ENCODE measurements at places on chromosomes 12 and 14.

DNA sequence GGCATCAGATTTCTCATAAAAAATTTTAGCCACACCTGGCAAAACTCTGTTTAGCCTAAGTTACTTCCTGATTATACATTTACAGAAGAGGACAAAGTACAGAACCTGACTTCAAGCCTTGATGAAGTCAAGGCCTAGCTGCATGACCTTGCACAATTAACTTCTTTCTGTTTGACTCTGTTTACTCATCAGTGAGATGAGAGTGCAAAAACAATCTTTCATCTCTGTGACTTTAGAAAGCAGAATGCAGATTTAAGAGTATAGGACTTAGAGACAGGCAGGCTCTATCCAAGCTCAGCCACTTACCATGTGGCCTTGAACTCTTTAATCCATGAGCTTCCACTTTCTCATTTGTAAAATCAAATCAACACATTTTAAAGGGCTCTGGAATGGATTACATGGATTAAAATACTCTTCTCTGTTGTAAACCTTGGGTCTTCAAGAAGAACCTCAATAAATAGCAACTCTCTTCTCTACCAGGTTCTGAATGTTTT is 1178.9 kb downstream of the FLRT2 start:
- no peak for DNase-seq

- DNase-seq: no peak
Measured at GRCh38 chr12:55515696-55516095, 23.5 kb downstream of the OR6C68 start.

- DNase-seq: no peak
Measured at GRCh38 chr12:63495974-63496373, 172.3 kb downstream of the DPY19L2 start.

DNA sequence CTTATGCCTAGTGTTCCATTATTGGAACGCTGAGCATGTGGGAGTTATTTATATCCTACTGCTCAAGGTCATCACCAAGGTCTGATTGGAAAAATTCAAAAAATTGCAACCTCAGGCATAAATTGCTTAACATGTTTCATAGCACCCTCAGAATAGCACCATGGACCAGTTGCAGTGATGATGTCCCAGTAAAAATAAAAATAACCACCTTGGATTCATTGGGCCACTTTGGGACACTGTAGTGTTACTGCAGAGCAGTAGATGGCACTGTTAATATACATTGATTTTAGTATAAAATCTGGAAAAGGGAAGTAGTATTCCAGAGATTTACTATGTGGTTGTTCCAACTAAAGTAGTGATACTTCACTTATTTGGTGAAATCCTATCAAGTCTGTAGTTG is 31.0 kb upstream of the PTCSC3 start:
- no peak for DNase-seq

DNA sequence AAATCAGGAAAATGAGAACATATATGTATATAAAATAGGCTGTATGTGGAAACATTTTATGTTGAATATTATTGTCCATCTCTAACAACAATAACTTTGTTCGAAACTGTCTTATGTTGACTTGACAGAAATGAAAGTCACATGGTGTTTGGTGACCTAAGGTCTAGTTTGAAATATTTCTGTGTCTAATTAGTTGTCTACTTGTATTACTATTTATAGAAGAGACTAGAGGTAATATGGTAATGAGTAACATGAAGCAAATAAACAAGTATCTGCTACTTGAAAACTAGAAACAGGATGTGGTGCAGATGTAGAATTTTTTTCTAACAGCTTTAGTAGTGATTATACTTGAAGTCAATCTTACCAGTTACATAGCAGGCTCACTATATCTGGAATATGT is 3.9 kb downstream of the GPHN start:
- no peak for DNase-seq

GRCh38 chr12:66036317-66036716 is 94.2 kb downstream of the LLPH start:
- DNase-seq: no peak

GRCh38 chr14:75928690-75929181 is 53.1 kb downstream of the TGFB3 start:
- DNase-seq: no peak

DNA sequence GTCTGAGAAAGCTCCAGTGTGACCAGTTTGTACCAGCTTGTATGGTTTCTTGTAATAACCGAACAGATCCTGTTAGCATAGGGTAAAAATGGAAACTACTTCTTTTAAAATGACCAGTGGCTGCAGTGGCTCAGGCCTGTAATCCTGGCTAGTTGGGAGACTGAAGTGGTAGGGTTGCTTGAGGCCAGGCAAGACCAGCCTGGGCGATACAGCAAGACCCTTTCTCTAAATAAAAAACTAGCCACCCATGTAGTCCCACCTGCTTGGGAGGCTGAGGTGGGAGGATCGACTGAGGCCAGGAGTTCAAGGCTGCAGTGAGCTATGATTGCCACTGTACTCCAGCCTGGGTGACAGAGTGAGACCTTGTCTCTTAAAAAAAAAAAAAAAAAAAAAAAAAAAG is 7.3 kb downstream of the PSEN1 start:
- no peak for DNase-seq

DNA sequence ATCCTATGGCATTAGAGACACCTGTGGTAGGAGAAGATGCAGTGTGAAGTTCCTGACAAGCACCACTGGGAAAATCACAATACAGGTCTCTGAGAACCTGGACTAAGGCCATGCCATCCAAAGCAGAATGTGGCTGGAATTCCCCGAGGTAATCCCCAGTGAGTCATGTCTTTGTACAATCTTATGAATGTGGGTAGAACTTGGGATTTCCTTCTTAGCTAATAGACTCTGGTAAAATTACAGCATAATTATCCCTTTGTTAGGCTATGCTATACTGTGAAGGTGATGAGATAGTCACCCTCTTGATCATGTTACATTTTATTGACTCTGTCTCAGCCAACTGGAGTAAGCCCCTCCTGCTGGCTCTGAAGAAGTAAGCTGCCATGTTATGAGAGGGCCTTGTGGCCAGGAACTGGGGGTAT is 224.3 kb upstream of the DCN start:
- no peak for DNase-seq

- no peak for DNase-seq
Measured at GRCh38 chr12:34604631-34605509, 582.6 kb downstream of the ALG10 start.

- no peak for DNase-seq
Measured at GRCh38 chr12:30021051-30021833, 237.5 kb upstream of the TMTC1 start.

- no peak for DNase-seq
Measured at GRCh38 chr12:128008341-128008740, 258.6 kb upstream of the TMEM132C start.

DNA sequence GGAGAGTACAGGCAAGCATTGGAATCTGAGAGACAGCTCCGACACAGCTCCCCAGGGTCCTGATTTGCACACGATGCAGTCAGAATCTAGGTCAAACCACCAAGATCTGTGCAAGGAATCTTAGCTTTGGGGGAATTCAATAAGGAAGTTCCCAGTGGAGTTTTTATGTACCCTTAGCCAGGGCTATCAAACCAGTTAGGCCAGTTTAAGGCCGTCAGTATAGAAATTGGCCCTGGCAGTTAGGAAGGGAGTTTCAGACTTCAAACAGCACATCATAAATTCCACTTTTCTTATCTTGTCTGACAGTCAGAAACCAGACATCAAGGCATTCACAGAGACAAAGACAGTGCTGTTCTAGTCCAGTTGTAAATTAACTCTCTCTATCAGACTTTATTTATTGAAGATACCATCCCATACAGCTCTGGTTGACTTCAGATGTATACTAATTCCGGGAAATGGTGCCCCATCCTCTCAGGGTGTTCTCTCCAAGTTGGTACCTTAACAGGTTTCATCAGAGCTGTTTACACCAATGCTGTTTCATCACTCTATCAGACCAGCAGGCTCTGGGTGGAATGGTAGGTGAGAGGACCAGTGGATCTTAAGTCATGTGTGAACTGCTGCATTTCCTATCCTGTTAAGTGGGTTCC is 157.5 kb upstream of the ATF7IP start:
- DNase-seq: no peak

GRCh38 chr12:55244309-55244708 is at the start of gene OR6C74:
OR6C74 (plus strand) TSS chr12:55244609; CDS start chr12:55247288, 2,679 bp downstream.
- no peak for DNase-seq
